ENCODE measurements at places on chromosomes 6 and 20. TPM values are rescaled to one million over a fixed set of nuclear protein-coding genes. Genes with fewer than 3 reads are reported as not detected.

- no peak for DNase-seq
Observed at GRCh38 chr6:167291623-167292300, 647 bp downstream of the UNC93A start.

- DNase-seq: no peak
Observed at GRCh38 chr6:68497927-68498326, 137.2 kb upstream of the ADGRB3 start.

DNA sequence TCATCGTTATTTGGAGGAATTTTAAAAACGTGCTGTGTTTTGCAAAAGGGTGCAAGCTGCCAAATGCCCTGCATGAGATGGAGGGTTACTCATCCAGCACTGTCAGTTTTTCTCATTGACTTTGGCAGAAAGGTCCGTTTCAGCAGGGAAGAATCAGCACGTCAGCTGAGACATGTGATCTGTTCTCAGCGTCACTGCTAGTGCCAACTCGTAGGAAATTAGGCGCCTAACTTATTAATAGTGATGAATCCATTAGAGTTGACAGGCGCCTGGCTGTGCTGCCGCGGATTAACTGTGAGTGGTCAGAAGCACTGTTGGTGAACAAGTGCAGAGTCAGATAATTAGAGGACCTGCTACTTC, 175.5 kb upstream of the FOXQ1 start:
- DNase-seq: no peak

- DNase-seq: no peak
Observed at GRCh38 chr6:3940703-3941102, 91.5 kb downstream of the FAM50B start.

APOBEC2 gene
- polyA plus RNA-seq: not detected

PI16 gene
- polyA plus RNA-seq: 3.5 TPM
